ENCODE measurements at places on chromosomes 4 and X. TPM values are rescaled to one million over a fixed set of nuclear protein-coding genes. Genes with fewer than 3 reads are reported as not detected.

LNX1 gene
- not detected for total RNA-seq

- DNase-seq = no peak
Measured at GRCh38 chrX:140040386-140040785, 75.1 kb upstream of the CXorf66 start.

VSIG4 gene
- total RNA-seq = not detected

AVPR2 gene
- not detected for total RNA-seq

- no peak for DNase-seq
Measured at GRCh38 chr4:105594099-105595010, 41.9 kb downstream of the ARHGEF38 start.

GRCh38 chr4:47915378-47915777, 995 bp upstream of the NFXL1 start:
- no peak for DNase-seq

DNA sequence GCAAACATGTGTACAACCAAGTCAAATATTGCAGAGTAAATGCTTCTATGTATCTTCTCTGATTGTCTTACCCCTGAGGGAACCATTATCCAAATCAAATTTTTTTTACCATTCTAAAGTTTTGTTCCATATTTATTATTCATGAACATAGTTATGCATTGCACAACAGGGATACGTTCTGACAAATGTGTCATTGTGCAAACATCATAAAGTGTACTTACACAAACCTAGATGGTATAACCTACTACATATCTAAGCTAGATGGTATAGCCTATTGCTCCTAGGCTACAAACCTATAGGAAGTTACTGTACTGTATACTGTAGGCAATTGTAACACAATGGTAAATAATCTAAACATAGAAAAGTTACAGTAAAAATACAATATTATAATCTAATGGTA, 23.4 kb downstream of the BEX3 start:
- DNase-seq = no peak

GRCh38 chr4:177419434-177419833, 22.8 kb downstream of the AGA start:
- no peak for DNase-seq

GRCh38 chr4:40134206-40134917, 62.5 kb upstream of the RHOH start:
- no peak for DNase-seq

- no peak for DNase-seq
Measured at GRCh38 chrX:133909888-133910287, 75.5 kb downstream of the GPC3 start.

DNA sequence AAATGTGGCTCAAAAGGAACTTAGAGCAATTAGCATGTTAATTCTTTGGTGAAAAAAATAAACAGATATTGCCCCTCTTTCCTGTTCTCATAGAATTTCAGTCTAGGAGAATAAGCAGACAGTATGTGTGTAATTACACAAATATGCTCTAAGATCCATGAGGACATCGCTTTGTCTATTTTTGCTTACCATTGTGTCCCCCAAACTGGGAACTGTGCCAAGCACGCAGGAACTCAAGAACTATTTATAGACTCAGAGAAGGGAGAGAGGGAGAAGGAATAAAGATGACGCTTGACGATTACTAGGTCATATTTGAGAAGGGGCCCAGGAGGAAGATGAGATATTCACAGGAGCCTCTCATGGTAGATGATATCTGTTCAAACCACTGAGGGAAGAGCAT, 692.6 kb downstream of the RAB28 start:
- DNase-seq = no peak

DNA sequence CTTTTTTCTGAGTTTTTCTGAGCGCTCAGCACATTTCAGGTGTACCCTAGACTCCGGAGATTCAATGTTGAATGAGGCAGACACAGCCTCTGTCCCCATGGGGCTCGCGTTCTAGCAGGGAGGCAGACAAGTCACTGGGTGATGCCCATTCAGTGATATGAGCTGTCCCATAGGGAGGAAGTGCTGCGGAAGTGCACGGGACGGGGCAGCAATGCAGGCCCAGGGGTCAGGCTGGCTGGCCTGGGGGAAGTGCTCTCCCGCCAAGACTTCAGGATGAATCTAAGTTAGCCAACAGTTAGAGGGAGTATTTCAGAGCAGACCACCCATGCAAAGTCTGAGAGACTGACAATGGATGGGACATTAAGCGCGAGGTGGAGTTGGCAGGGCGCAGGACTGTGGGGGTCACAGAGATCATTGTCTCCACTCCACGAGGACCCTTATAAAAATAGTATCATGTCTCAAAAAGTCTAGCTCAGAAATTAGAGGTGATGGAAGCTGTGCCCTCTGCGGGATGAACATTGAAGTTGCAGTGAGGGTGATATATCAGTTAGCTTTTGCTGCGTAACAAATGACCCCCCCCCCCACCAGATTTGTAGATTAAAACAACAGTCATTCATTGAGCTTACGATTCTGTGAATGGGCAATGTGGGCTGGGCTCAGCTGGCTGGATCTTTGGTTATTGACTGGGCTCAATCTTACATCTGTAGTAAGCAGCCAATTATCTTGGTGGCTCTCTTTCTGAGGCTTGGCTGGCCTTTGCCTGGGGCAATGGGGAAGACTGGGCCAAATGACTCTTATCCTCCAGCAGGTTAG, 16.4 kb downstream of the PSAPL1 start:
- DNase-seq = no peak

DNA sequence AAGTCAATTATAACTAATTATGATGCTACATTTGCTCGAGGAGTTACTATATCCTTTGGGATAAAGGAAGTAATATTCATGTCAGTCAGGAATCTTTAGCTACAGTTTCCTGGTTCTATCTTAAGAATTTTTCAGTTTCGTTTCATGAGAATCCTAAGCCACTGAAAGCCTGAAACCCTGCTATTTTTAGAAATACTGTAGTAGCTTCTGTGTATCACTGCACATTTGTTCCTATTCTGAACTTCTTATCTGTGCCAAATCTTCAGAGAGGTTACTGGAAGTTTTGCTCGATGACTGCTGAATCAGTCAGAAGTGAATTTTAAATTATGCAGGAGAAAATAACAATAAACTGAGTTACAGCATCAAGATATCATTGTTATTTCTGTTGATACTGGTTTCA, 249.2 kb downstream of the TENM3 start:
- DNase-seq = no peak

Data from B cell (primary cell).